Vagina (tissue), 2 donors: ENCODE measurements at places on chromosomes 4 and X.

GRCh38 chr4:6493658-6494304 is 21.4 kb upstream of the PPP2R2C start:
- DNase-seq = peak; percentile 88

GRCh38 chr4:92529510-92529909 is 225.7 kb downstream of the GRID2 start:
- DNase-seq = no peak

- no peak for DNase-seq
These were observed 19.6 kb upstream of the NSUN7 start for GRCh38 chr4:40730091-40730679.

- DNase-seq = no peak
These were observed 453 bp upstream of the PBDC1 start for GRCh38 chrX:76172325-76172893.

DNA sequence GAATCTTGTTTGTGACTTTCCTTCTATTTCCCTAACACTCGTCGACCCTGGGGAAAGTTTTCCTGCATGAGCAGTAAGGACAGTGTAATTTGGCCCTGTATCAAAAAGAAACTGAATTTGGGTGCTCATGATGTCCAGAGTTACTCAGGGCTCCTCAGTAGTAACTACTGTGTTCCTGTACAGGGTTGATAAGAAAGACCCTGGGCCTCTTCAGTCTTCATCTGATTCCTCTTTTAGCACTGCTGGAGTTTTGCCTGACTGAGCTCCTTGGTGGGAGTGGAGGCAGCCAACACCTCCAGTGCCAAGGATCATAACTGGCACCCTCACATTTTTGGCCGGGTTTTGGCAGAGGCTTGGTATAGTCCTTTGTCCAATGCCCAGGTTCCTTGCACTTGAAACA is 7.1 kb upstream of the AREG start:
- DNase-seq = no peak

- DNase-seq = no peak
These were observed 71.9 kb downstream of the GC start for GRCh38 chr4:71711985-71712348.

- no peak for DNase-seq
These were observed 49.5 kb upstream of the ATP6AP2 start for GRCh38 chrX:40531056-40531826.

DNA sequence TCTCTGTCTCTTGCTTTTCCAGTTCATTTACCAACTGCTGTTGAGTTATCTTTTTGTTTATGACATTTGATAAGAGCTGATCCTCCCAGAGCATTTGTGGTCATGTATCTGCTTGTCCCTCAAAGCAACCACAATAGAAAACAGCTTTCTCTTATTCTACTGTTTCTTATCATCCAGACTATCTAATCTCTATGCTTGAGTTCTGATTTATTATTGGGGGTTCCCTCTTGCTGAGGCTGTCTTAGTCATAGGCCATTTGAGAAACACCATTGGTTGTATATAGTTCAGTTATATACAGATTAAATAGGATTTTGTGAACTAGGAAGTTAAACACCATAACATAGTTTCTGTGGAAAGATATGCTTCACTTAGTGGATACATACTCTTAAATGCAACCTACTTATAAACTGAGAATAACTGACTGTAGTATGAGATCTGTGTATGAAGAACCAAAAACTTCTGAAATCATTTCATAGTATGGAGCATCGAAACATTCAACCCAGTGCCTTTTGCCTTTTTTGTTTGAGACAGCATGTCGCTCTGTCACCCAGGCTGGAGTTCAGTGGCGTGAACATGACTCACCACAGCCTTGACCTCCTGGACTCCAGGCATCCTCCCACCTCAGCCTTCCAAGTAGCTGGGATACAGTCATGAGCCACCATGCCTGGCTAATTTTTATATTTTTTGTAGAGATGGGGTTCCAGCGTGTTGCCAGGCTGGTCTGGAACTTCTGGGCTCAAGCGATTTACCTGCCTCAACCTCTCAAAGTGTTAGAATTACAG is 75.8 kb downstream of the STIM2 start:
- no peak for DNase-seq

- DNase-seq = no peak
These were observed 1814.9 kb downstream of the STIM2 start for GRCh38 chr4:28675582-28675981.

GRCh38 chrX:71214604-71215337 is 8.3 kb upstream of the GJB1 start:
- DNase-seq = no peak

- no peak for DNase-seq
These were observed 229.0 kb downstream of the PPARGC1A start for GRCh38 chr4:23660865-23661264.

DNA sequence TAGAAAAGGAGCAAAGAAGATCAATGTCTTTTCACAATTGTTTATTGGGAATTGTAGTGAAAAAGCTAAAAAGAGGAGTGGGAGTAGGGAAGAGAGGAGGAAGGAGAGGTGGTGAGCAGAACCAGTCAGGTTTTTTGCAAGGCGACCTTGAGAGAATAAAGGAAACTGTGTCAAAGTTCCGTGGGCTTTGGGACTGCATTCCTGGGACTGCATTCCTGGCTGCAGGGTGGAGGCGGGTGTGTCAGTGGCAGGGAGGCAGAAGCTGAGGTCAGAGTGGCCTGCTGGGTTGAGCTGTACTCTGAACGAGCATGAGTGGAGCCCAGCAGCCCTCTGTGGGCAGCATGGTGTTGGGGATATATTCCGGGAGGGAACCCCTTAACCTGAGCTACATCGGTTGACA is 66.8 kb upstream of the UCP1 start:
- DNase-seq = no peak

- DNase-seq = no peak
These were observed 75.3 kb downstream of the HMGB2 start for GRCh38 chr4:173258866-173259265.

GRCh38 chr4:4422856-4423499 is 36.1 kb downstream of the NSG1 start:
- peak; percentile 52 for DNase-seq

GRCh38 chrX:4268676-4269075 is 555.2 kb upstream of the PRKX start:
- DNase-seq = no peak

DNA sequence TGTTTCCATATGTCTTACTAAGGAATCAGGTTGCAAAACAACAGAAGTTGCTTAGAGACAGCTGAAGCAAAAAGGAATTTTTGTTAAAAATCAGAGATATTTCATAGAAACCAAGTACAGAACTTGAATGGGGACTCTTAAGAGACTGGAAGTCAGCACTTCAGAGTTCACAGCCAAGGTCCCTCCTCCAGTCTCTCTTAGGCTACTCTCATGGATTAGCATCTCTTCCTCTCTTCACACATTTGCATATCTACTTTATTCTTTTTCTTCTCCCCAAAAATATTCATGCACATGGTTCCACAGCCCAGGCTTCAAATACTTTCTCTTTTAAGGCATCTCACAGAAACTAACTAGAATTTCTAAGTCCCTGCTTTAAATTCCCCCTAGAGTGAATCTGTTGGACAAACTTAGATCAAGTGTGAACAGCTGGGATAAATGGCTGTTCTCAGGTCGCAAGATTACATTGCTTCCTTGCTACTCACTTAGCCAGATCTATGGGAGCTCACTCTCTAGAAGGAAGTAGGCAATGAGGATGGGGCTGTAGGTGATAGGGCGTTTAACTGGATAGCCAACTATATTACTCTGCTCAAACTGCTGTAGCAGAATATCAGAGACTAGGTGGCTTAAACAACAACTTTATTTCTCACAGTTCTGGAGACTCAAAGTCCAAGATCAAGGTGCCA is 73.7 kb upstream of the GALNT7 start:
- DNase-seq = no peak

GRCh38 chr4:73765296-73765695 is 24.9 kb downstream of the CXCL8 start:
- no peak for DNase-seq

DNA sequence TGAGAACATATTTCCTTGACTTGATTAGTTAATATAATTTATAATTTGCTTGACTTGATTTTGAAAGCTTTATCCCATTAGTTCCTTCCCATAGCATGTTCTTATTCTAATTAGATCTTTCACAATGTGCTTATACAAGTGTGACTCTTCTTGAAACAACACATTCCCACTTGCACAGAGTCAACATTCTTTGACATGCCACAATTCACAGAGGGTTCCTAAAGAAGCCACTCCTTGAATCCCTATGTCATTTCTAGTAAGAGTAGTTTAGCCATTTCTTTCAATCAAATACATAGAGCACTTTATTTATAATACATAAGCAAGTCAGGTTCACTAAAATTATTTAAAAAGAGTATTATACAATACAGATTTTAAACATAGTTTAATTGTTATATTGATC is 228.9 kb upstream of the GRID2 start:
- no peak for DNase-seq

DNA sequence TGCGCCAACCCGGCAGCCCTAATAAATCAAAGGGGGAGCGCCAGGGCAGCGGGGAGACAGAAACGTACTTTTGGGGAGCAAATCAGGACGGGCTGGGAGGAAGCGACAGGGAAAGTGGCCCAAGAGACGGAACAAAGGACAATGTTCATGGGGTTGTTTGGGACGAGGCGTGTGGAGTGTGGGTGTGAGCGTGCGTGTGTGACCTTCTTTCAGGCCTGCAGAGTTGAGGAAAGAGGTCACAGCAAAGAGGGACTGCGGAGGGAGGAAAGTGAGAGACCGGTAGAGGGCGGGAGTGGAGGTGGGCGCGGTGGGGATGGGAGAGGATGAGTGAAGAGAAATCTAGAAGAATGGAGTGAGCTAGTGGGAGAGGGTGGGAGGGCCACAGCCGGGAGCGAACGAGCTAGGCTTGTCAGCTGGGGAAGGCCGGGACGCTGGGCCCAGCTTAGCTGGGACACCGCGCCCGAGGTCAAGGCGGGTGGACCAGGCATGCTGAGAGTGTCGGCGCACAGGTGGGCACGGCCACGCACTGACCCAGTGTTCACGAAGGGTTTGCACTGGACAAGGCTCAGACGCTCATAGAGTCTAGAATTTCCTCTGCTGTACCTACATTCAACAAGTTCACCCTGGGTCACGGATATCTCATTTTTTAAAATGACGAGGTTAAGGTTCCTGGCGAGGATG is 14.7 kb upstream of the PITX2 start:
- DNase-seq = no peak

DNA sequence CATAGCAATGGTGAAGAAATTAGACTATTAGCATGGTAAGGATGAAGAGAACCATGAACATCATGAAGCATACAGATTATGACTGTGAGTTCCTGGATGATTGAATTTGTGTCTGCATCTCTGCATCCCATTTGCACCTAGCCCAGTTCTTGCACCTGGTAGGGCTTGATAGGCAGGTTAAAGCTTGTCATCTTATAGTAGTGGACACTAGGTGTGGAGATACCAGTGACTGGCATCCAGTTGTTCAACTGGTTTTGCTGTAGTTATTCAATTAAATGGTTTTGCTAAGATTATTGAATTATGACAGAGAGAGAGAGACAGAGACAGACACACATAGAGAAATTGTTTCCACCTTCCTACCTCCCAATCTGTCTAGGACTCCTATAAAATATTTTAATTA is 5.0 kb downstream of the ADH7 start:
- no peak for DNase-seq

GRCh38 chrX:40644821-40645358 is 2.5 kb downstream of the CXorf38 start:
- DNase-seq = no peak

GRCh38 chrX:47176101-47176740 is 17.4 kb upstream of the UBA1 start:
- DNase-seq = no peak

GRCh38 chrX:13485167-13485566 is 84.2 kb upstream of the EGFL6 start:
- DNase-seq = no peak
